ENCODE measurements at places on chromosomes 3 and 15.

- no peak for DNase-seq
Measured at GRCh38 chr3:153244961-153245360, 82.9 kb downstream of the RAP2B start.

- DNase-seq = no peak
Measured at GRCh38 chr15:41950489-41950888, 21.9 kb downstream of the EHD4 start.

DNA sequence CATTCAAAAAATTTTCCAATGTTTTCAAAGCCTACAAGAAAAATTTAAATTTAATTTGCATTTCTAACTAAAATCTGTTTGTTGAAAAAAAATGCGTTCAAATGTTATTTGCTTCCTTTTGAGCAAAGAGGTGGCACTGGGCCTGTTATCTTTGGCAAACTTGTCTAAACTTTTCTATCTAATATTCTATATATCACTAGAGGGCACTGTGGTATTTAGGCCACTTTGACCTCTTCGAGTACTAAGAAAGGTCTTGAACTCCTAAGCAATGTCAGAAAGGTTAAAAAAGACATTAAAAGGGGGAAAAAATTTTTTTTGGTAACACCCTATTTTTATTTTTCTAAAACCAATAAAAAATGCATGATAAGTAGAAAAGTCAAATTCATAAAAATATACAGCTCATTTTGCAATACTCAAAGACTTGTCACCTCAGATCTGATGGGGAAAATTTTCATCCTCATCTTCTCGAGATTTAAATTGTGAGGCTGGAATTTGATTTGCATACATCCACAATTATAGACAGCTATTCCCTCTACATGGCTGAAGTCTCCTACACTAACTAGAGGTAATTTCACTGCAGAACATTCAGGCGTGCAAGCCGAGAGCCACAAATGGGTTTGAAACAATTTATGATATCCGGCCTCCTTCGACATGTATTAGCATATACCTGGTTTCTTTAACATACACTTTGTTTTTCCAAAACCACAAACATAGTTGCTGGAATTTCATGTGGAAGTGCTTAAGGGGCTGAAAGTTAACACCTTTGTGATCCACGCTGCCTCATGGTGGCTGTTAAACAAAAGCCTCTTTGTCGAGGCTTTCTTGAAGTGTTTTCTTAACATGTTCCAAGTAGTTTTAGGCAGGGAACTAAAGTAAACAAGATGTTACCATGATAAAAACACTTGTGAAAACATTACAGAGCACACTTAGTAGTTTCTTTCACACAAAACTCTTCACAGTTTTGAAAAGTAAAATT is 576.4 kb downstream of the FOXP1 start:
- DNase-seq = peak; percentile 17

DNA sequence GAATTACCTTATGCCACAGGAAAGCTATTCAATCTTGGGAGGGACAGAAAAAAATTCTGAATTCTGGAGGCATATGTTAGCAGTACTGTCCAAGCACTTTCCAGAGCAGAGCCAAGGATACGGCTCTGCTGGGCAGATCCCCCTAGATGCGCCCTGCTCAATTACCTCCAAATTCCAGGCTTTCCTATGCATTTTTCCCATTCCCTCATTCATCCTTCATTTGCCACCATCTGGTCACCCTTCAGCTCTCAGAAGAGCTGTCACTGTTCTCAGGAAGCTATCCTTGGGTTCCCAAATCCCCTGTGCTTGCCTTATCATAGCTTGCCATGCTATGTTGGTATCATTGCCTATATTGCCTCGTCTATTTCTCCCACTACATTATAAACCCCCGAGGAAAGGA is 45.2 kb downstream of the RYK start:
- DNase-seq = no peak

DNA sequence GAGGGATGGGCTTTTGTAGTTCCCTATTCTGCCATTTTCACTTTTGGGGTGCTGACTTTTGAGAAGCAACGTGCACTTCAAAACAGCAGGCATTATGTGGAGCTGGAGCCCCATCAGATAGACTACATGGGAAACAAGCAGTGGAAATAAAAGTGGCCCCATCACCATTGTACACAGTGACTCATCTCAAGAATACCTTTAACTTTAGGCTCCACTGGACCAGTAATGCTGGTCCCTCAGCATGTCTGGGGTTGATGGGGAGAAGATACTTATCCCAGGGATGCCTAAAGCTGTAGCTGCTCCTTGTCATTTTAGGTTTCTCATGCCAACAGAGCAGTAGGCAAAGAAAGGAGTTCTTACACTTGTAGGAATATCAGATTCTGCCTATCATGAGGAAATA is 45.0 kb downstream of the LSM3 start:
- DNase-seq = no peak

DNA sequence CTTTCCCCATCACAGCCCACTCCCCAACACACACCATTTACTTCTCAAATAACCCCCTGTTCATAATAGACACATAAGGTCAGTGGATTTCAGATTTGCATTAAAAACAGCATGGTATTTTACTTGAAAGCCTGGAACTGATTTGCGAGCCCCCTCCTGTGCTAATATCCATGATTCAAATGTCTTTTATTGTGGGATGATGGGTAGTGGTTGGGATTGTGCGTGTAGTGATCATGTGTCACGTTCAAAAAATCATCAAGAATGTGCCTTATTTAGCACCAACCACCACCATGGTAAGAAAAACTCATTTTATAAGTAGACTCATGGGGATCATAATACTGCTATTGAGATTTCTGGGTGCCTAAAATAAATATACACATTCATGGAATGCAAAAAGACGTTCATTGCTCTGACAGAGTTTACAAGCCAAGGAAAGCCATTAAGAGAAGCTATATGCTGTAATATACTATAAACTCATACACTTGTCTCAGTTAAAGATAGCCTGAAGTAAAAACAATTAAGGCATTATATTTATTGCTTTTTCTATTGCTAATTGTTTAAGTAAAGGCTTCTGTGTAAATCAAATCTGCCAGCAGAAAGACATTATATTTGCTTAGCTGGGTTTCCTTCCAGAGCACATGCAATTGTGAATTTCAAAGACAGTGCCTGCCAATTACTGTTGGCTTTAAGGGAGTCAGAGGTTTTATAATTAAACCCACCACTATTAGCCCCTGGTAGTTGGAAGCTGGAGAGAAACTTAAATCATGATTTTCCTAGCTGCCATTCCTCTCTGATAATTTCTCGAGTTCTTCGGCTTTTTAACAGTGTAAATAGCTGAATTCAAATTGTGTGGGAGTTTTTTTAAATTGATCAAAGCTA is 4.0 kb downstream of the TRAT1 start:
- no peak for DNase-seq

GRCh38 chr3:7745711-7746110 is 755.9 kb upstream of the LMCD1 start:
- DNase-seq = no peak

- DNase-seq = no peak
Measured at GRCh38 chr15:99917252-99917651, 184.0 kb upstream of the LYSMD4 start.

- no peak for DNase-seq
Measured at GRCh38 chr3:119230071-119230470, 10.6 kb downstream of the B4GALT4 start.

GRCh38 chr3:52345521-52346109 is 29.5 kb downstream of the DNAH1 start:
- DNase-seq = no peak

GRCh38 chr3:133136114-133137041 is 98.2 kb downstream of the TMEM108 start:
- DNase-seq = peak; percentile 27

GRCh38 chr3:179036226-179036625 is 35.4 kb downstream of the ZMAT3 start:
- DNase-seq = peak; percentile 13

DNA sequence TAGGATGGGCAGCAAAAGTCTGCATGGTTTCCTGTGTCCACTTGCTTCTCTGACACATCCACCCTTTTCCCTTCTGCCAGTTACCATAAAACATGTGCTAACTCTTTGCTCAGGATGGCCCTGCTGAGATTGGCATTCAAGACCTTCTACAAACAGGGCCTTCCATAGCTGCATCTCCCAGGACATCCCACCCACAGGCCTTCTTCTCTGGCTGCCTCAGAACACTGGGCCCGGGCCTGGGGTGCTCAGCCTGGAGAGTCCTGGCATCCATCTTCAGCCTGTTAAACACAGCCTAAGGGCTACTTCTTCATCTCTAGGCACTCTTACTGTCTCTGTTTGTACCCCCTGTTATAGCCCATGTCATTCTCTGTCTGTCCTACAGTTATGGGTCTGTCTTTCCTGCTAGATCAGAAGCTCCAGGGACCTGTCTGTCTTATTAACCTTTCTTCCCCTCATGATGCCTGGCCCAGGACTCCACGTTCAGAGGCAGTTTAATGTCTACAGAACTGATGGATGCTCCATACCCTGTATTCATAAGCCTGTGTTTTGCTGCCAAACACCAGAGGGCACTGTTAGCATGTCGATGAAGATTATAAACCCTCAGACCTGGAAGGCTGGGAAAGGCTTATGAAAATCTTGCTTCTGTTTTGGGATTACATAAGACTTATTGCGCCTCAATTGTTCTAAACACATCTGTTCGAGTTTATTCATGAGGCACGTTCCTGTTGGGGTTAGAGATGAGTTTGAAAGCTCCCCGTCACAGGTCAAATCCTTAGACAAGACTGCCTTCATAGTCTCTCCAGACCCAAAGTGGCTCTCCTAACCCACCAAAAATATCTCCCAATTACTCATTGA is 16.5 kb downstream of the SEMA3G start:
- DNase-seq = peak; percentile 51

GRCh38 chr15:68343579-68344225 is 66.2 kb downstream of the FEM1B start:
- DNase-seq = no peak

DNA sequence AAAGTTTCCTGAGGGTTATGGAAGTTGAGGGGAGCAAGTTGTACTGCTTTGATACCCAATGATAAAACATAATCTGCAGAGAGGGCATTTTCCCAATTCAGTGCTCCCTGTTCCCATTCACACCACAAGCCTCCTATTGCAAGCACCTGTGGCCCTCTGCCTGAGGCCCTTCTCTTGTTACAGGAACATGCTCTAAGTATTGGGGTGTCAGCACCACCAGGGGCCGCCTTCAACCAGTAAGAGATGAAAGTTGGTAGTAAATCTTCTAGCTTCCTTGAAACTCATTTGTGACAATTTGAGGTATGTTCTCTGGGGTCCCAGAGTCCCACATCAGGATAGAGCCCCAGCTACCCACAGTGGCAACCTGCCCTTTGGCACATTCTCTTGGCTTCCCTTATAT is 265.4 kb upstream of the ARHGEF26 start:
- no peak for DNase-seq

DNA sequence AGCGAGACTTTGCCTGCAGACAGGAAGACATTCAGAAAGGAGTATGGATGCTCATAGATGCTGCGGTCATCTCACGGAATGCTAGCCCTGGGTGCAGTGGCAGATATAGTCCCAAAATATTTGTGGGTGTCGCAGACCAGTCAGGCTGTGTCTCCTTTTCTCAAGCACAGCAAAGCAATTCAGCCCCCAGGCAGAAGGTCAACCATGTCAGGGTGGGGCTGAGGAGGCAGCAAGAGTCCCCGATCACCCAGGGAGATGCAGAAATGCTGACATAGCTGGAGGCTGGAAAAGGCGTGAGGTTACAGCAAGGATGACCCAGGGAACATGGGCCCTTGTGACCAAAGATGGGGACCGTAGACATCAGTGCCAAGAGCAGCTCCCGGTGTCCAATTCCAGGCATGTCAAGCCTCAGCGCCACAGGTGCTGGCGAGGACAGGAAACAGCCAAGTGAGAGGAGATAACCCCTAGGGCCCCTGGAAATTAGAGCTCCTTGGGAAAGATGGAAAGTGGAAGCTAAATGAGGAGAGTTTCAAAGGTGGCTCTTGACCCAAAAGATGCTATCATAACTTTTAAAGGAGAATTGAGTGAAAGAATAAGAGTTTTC is 81.2 kb upstream of the ABHD17C start:
- DNase-seq = no peak

DNA sequence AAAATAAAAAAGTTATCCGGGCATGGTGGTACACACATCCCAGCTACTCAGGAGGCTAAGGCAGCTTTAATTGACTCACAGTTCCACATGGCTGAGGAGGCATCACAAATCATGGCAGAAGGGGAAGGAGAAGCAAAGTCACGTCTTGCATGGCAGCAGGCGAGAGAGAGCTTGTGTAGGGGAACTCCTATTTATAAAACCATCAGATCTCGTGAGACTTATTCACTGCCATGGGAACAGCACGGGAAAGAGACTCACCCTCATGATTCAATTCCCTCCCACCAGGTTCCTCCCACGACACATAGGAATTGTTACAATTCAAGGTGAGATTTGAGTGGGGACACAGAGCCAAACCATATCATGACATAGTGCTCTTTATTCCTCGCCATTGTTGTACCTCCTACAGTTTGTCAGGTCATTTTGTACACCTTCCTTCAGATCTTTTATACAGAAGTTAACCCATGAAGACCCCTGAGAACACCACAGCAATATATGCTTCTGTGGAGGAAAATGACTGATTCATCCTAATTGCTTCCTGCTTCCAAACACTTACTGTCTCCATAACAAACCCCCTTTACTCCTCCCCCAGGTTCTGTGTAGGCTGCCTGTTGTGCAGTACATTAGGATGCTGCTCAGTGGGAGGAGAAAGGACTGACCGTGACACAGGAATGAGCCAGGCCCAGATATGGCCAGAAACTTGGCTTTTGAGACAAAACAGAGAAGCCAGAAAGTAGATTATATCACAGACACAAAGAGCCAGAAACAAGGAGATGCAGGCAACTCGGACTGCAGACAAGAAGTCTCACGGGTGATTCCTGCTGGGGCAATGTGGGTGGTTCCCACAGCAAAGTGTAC is 67.9 kb upstream of the HEG1 start:
- DNase-seq = peak; percentile 84

Data from Daoy (cell line).